ENCODE measurements at places on chromosomes 1 and 21.

- DNase-seq: no peak
These were observed 19.4 kb downstream of the SLC26A9 start for GRCh38 chr1:205923651-205924459.

GRCh38 chr1:201721082-201722049 lies 107.6 kb upstream of the IPO9 start:
- no peak for DNase-seq

DNA sequence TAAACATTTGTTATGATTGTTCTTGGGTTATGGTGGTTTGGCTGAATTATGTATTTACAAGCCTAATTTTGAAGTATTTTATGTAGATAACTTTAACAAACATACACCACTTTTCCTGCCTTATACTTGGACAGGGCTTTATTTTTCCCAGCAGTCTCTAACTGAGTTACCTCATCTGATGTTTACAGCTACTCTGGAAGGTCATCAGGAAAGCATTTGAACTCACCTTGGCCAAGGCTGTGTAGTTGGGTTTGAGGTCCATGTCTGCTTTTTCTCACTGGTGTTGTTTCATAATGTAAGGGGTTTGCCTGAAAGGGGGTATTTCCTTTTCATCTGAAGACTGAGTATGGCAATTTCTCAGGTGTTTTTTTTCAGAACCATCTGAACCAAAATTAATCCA lies 193.5 kb downstream of the RWDD3 start:
- no peak for DNase-seq

DNA sequence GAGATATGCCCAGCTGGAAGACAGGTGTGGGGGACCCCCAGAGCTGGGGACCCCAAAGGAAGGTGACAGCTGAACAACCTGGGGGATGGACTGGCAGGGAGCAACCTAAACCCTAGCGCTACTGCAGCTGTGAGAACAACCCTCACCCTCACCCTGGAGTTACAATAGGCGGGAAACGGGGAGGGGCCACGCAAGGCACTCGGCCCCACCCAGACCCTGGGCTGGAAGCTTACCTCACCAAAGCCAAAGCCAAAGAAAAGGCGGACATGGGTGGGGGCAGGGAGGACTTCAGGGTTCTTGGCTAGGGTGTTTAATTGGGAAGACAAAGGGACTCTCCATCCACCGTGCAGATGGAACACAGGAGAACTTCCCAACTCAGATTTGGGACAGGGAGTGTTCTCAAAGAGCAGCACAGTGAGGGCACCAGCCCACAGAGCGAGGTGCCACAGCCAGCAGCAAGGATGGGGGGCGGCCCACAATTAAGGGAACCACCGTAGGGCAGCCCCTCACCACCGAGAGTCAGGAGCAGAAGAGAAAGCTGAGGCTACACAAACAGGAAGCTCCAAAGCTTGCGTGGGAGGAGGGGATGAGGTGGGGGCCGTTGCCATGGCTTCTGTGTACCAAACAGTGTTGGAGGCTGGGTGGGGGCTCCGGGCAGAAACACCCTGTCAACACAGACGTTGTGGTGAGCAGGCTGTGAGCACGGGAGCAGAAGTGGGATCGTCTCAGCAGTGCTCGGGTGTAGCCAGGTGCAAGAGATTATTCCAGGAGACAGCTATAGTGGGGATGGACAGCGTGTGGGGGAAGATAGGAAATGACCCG lies 1.9 kb downstream of the TAGLN2 start:
- DNase-seq: no peak

GRCh38 chr21:15071009-15071408 lies 6.2 kb upstream of the NRIP1 start:
- DNase-seq: no peak

- no peak for DNase-seq
These were observed 24.3 kb upstream of the IFNAR2 start for GRCh38 chr21:33205476-33205875.

DNA sequence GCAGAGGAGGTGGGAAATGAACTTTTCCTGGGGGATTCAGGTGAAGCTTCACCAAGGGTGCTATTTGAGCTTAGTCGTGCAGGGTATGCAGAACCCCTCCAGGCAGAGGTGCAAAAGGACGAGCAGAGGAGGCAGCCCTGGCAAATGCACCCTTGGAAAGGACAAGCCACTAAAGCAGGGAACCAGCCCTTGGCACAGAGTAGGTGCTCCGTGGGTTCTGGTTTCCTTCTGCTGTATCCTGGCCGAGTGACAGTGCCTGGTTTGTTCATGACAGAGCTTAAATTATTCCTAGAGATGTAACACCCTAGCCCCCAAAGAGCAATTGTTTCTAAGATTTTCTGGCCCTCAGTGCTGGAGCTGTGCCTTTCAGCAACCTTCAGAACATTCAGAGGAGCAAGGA lies 73.4 kb upstream of the SYT6 start:
- DNase-seq: no peak

DNA sequence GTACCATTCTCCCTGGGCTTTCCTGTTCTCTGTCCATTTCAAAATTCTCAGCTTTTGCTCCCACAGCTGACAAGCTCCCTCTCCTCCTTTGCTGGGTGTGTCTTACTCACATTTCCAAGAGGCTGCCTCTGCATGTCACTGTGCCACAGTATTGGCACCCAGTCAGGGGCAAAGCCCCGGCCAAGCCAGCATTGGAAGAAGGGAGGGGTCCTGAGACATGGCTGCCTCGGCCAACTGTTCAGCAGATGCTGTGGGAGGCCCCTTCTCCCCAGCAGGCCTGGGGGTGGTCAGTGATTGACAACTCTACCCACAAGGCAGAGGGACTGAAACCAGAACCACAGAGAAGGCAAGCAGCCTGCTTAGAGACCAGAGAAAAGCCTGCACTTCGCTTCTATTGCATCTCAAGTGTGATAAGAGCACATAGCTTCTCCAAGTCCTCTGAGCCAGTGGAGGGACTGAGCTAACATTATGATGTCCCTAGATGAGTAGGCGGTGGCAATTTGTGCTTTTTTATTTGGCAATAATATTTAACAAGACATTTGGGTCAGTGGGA lies 294.1 kb downstream of the SIPA1L2 start:
- DNase-seq: no peak

DNA sequence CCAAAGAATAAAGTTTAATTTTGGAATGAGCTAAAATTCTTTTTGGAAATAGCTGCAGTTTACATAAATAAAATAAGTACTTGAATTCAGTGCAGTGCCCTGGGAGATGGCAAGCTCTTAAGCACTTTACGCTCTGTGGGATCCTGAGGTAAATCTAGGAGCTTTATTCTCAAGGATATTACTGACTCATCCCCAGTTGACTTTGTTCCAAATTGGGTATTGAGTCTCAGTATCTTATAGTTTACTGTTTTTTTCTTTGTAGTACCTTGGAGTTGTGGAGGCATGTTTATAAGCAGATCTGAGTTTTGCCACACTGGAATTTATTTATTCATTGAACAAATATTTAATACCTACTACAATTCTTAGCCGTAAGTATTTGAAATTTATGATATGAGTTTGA lies 27.4 kb upstream of the HRNR start:
- no peak for DNase-seq

- DNase-seq: no peak
These were observed 12.9 kb downstream of the CAMK2N1 start for GRCh38 chr1:20472860-20473711.

GRCh38 chr1:7703321-7704213 lies 67.5 kb upstream of the VAMP3 start:
- peak; percentile 40 for DNase-seq

GRCh38 chr1:157597959-157598667 lies at the start of gene FCRL4:
Gene FCRL4 (minus strand): TSS chr1:157598085. CDS start chr1:157597944, 141 bp downstream.
- no peak for DNase-seq

DNA sequence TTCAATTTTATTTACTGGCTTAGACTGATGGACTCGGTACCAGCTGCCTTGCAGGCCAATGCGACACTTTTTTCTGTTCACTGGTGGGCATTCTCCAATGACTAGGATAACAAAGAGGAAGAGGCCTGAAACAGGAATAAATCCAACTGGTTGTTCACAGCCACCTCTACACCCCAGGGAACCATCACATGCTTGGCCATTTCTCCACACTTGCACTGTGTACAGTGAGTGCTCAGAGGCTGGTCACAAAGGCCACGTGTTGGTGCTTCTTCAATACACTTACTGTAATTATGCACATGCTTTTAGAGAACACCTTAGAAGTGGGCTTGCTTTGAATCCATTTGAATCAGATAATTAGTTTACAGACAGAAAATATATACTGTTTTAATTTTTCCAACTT lies 113.4 kb downstream of the FAM78B start:
- no peak for DNase-seq

- DNase-seq: no peak
These were observed 4.6 kb downstream of the DMRTA2 start for GRCh38 chr1:50418600-50419109.

DNA sequence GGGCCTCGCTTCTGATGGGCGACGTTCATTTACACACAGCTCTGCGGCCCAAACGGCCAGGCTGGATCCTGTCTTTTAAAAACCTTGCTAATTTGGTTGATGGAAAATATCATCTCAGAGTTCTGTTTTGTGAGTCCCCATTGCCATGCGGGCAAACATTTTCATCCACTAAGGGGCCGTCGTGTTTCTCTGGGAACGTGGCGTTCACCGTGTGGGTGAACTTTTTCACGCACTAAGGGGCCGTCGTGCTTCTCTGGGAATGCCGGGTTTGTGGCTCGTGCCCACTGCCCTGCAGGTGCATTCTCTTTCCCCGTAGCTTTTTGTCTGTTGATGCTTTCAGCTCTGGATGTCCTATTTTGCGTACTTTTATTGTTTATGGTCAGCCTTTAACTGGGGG lies 6.8 kb downstream of the COL18A1 start:
- DNase-seq: no peak

- DNase-seq: no peak
These were observed 135.7 kb upstream of the ZNF648 start for GRCh38 chr1:182196897-182197870.

GRCh38 chr1:244439391-244440032 lies 12.2 kb downstream of the ADSS2 start:
- DNase-seq: no peak

- DNase-seq: no peak
These were observed 639.5 kb downstream of the MATN1 start for GRCh38 chr1:30083800-30084464.

DNA sequence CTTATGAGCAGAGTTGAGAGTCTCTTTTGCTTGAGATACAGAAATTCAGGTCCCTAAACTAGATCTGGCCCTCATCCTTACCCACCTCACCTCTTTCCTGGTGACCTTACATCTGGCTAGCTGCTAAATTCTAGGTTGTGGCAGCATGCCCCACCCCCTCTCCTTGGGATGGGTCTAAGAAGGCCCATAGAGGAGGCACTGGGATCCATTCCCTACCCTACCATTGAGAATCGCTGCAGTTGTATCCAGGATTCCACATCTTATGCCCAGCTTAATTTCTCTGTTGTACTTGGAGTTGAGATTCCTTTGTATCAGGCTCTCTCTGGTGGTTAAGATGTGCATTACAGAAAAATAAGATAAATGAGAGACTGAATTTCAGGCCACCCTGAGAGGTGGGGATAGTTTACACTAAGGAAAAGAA lies 9.5 kb upstream of the TMEM39B start:
- DNase-seq: no peak

GRCh38 chr1:168420177-168420576 lies 123.6 kb downstream of the XCL2 start:
- DNase-seq: no peak

- DNase-seq: no peak
These were observed 648.2 kb downstream of the SMYD3 start for GRCh38 chr1:245858722-245859492.

GRCh38 chr1:185104083-185104482 lies 52.7 kb downstream of the TRMT1L start:
- DNase-seq: no peak

- DNase-seq: no peak
These were observed 25.3 kb downstream of the NGF start for GRCh38 chr1:115312742-115313141.

DNA sequence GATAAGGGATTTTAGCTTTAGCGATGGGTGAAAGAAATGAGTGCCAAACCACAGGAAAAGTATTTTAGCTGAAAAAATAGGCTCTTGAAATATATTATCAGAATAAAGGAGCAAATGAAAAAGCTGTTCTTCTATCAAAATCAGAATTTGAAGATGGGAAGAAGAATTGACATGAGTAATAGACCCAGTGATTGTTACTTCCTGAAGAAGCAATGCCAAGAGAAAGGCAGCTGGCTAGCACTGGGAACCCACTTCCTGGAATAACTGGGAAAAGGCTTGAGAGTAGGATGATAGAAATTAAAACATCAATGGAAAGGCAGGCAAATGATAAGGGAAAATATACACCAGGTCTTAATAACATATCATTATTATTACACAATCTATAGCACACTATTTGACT lies 29.9 kb upstream of the LYPLAL1 start:
- no peak for DNase-seq

- DNase-seq: no peak
These were observed 21.3 kb downstream of the LSS start for GRCh38 chr21:46207006-46207919.

DNA sequence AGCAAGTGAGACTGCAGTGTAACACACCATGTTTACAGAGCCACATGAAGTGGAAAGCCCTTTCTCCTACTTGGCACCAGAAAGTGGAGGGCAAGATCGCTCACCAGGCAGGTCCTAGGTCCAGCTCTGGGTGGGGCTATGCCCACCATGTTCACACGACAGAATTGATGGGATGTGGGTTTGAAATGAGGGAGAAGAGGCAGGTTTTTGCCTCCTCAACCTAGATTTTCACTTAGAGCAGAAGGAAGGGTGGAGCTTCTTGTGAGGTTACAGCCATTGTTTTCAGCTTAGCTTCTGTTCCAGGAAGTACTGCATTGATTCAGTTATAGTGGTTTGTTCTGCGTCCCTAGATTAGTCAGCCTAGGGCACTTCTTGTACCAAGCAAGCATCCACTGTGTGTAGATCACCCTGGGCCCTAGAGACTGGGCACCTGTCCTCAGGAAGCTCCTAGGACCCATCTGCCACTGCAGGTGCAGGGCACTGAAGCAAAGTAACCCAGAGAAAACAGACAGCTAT lies 2.3 kb downstream of the CD53 start:
- no peak for DNase-seq

- DNase-seq: no peak
These were observed 58.6 kb downstream of the DDR2 start for GRCh38 chr1:162690672-162691434.

GRCh38 chr1:94792473-94793295 lies 27.5 kb upstream of the SLC44A3 start:
- DNase-seq: no peak

DNA sequence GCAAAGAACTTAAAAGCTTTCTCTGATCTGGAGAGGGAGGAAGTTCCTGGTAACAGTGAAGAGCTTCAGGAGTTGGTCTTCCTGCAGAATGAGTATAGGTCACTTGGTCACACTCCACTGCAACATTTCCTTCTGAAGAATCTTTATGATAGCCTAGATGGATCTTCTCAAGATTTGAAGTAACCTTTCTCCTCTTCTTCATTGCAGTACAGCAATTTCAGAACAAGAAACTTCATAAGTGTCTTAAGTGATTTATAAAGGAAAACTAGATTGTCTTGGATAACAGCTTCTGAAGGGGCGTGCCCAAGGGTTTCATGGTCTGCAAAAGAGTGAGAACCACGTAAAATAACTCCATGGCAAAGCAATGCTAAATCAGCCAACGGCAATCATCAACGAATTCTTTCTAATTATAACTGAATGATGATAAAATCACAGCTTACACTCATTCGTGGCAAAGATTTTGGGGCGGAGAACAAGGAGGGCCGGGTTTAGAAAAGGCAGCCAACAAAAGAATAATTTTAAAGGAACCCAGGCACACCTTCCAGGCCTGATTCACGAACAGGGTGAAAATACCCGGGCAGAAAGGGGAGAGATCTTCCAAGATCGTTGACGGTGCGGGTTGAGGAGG lies 53.9 kb upstream of the ASPM start:
- no peak for DNase-seq

All from NCI-H1930 (cell line).